Heart right ventricle (tissue), 16 donors: ENCODE measurements at places on chromosomes 11 and 22. TPM values are rescaled to one million over a fixed set of nuclear protein-coding genes. Genes with fewer than 3 reads are reported as not detected.

The MYO18B gene
- polyA plus RNA-seq, result 111 TPM

The DDX25 gene
- polyA plus RNA-seq, result not detected

The MUC15 gene
- polyA plus RNA-seq, result not detected

The CCDC15 gene
- polyA plus RNA-seq, result 0.10 TPM

The CCDC73 gene
- polyA plus RNA-seq, result not detected

The PANX2 gene
- 0.09 TPM for polyA plus RNA-seq

The HEPACAM gene
- 0.52 TPM for polyA plus RNA-seq

The XKR3 gene
- not detected for polyA plus RNA-seq

The TMEM218 gene
- polyA plus RNA-seq, result 17.1 TPM
